ENCODE measurements at places on chromosomes 2 and 18.

- DNase-seq: no peak
Measured at GRCh38 chr2:160145471-160145870, 54.6 kb downstream of the ITGB6 start.

- DNase-seq: no peak
Measured at GRCh38 chr18:59707306-59707705, 10.1 kb upstream of the CCBE1 start.

- no peak for DNase-seq
Measured at GRCh38 chr2:25758348-25758747, 85.0 kb upstream of the DTNB start.

DNA sequence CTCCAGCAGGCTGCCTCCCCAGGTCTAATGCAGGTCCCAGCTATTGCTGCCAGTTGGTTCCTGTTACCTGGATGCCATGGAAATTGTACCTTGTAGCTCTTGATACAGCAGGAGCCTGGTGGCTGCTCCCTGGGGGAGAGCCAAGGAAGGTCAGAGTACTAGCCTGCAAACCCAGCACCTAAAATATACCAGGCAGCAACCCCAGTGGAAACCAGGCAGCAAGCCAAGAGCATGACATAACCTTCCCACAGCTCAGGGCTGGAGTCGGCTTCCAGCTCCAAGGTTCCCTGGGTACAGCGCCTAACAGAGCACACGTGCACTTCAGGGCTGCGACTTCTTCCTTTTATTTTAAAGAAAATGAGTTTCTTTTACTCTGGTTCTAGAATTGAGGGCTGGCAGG is 30.3 kb downstream of the TNP1 start:
- DNase-seq: no peak

- DNase-seq: no peak
Measured at GRCh38 chr2:37934591-37935513, 9.8 kb downstream of the RMDN2 start.

GRCh38 chr2:186093174-186093573 is 354.6 kb downstream of the FSIP2 start:
- DNase-seq: no peak

DNA sequence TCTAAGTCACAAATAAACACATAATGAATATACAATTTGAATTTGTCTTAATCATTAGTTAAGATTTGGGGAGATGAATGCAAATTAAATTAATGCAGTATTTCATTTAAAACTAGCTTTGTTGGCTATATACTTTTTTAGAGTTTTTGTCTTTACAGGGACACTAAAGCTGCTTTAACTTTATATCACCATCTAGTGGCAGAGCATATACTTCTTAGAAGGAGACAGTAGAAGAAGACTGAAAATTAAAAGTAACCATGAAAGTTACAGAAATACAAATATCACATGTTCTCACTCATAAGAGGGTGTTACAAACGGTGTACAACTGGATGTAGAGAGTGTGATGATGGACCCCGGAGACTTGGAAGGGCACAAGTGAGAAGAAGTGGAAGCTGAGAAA is 268.3 kb upstream of the NETO1 start:
- DNase-seq: no peak

DNA sequence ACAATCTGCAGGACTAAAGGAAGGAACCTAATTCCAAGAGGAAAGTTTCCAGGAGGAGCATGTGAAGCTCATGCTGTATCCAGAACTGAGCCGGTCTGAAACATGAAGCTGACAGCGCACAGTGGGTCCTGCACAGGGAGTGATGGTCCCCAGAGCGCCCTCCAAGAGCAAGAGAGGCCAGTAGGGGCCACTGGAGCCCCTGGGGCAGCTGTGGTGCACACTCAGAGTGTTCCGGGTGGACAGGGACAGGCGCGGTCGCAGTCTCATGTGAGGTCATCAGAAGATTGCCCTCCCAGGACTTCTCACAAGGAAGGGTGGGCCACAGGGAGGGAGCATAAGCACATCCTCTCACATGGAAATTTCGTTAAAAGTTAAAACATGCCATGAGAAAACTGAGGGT is 355.9 kb downstream of the EIPR1 start:
- no peak for DNase-seq

GRCh38 chr2:15930589-15931318 is 9.6 kb upstream of the MYCN start:
- no peak for DNase-seq

DNA sequence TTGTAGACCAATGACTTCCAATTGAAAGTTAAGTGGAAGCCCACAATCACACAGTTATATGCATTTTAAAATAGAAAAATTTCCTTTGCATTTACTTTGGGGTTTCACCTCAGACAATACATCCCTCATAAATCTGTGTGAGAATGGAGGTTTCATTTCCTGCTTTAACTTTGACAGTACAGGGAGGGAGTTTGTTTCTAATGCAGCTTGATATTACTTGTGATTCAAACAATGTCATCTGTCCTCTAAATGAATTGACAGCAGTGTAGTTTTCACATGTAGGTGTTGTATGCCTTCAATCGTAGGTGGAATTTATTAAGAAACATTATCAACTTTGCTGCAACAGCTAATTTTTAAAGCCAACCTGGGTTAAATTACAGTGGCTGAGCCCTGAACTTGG is 75.2 kb downstream of the TMEFF2 start:
- DNase-seq: no peak

DNA sequence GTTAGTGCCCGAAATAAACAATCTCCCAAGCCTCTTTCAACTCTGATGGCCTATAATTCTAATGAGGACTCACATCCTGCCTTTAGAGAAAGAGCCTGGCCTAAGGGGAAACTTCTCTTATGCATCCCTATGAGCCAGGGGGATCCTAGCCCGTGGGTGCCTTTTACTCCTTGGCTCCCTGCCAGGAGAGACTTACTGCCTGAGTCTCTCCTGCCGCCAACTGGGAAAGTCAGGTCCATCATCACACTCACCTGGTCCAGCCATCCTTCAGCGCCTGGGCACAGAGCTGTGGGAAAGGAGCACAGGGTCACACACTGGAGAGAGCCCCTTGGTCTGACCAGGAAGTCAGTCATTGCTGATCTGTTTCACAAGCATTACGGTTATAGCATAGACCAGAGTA is 24.1 kb downstream of the ENOSF1 start:
- no peak for DNase-seq

- no peak for DNase-seq
Measured at GRCh38 chr2:74198023-74198460, 373 bp upstream of the MTHFD2 start.

GRCh38 chr18:31574359-31574758 is 17.3 kb upstream of the TTR start:
- DNase-seq: no peak

GRCh38 chr18:76209597-76209996 is 285.4 kb downstream of the ZNF516 start:
- DNase-seq: no peak

GRCh38 chr2:24592441-24593100 is 101.5 kb downstream of the NCOA1 start:
- DNase-seq: no peak

- DNase-seq: no peak
Measured at GRCh38 chr2:69742322-69742952, 503 bp downstream of the ANXA4 start.

DNA sequence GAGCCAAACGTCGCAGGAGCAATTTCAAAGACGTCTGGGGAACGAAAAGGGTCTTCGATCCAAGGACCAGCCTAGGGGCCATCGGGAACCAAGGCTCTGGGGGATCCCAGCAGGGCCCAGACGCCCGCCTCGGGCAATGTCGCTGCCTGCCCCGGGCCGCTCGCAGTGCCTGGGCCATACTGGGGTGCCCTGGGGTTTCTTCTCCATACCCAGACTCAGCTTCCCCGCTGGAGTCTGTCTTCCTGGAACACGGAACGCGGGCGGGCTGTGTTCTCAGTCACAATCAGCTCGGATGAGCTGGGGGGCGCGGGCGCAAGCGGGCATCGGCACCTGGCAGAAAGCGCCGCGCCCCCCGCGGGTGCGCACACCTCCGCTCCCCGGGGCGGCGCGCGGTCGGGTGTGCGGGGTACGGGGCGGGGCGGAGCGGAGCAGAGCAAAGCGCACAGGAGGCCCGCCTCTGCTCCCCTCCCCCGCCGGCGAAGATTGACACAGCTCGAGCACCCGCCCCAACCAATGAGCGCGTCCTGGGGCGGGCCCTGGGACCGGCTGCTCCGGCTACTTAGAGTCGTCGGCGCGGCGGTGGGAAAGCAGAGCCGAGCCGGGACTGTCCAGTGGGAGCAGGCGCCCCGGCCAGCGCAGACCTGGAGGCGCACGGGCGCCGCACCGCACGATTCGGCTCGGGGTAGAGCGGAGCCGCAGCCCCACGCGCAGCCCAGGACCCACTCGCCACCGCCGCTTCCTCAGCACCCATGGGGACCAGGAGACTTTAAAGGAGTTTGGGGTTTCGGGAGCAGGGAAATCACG is at the start of gene LRATD1:
LRATD1 (plus strand) TSS at position 585 of the 804 bp plus-strand sequence. CDS start 1,263 bp downstream, outside the sequence.
- no peak for DNase-seq

DNA sequence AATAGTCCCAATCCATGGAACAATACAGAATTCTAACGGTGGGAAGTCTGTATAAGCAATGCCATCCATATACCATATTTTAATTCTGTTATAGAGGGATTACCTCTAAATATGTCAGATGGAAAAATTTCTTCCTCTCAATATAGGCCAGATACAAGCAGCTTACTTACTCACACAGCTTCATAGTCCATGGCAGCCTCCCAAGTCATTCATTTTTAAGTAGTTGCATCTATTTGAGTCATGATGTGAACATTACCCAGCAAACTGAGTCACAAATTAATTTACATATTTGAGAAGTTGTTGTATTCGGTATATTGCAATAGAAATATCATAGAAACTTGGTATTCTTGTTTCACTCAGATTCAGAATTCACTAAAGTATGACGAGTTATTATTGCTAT is 20.3 kb downstream of the TBR1 start:
- no peak for DNase-seq

DNA sequence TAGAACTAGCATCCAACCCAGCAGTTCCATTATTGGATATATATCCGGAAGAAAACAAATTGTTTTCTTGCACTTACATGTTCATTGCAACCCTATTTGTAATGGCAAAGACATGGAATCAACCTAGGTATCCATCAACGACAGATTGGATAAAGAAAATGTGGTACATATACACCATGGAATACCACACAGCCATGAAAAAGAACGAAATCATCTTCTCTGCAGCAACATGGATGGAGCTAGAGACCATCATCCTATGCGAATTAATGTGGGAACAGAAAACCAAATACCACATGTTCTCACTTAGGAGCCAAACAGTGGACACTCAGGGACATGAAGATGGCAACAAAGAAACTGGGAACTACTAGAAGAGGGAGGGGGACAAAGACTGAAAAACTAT is 352.7 kb downstream of the CDH2 start:
- no peak for DNase-seq

GRCh38 chr2:165573534-165574461 is 104.3 kb downstream of the CSRNP3 start:
- DNase-seq: no peak

DNA sequence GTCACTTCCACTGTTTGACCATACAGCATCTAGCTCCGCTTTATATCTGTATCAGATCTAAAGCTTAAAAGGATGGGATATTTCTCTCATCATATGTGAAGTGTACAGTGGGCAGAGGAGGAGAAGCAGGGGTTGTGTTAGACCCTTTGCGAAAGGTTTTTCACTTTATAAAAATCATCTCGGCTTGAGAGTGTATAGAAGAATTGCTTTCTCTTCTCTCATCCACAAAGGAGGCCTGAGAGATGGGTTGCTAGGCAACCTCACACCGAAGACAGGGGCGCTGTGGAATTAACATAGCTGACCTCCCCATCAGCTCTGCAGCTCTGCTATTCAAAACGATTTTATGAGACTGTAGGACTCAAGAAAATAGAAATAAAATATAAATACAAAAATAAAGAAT is 70.2 kb upstream of the GALNT3 start:
- no peak for DNase-seq

GRCh38 chr18:44714376-44714775 is 33.7 kb downstream of the SETBP1 start:
- DNase-seq: no peak

DNA sequence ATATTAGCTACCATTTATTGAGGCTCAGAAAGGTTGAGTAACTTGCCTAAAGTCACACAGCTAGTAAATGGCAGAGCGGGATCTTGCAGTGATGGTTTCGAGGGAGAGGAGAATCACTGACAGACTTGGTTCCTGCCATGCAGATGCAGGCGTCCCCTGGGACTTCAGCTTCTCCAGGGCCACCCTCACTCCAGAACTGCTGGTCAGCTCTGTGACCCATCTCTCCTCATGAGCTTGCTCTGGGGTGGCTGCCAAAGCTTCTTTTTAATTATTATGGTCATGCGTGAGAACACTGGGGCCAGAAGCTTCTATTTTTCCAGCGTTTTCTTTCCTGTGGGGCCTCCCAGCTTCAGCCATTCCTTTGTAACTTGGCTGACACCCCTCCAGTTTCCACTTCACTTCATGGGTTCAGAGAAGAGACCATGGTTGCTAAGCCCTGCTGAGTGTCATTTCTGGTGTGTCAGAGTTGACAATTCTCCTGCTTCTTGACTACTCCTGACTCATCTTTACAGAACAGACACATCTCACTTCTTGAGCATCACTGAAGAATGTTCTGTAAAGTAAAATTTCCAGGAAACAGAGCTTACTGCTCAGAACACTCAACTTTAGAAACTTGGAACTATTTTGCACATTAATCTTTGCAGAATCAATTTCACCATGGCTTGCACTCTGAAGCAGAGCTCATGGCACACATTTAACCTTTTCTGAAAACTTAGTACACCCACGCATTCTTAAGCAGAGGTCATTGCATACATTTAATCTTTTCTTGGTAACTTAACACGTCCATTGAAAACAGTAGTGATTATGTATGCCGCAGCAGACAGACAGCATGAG is 70.4 kb downstream of the IL1R2 start:
- DNase-seq: no peak

DNA sequence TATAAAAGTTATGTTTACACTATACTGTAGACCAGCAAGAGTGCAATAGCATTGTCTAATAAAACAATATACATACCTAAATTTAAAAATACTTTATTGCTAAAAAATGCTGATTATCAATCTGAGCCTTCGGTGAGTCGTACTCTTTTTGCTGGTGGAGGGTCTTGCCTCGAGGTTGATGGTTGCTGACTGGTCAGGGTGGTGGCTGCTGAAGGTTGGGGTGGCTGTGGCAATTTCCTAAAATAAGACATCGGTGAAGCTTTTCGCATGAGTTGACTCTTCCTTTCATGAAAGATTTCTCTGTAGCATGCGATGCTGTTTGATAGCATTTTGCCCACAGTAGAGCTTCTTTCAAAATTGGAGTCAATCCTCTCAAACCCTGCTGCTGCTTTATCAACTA is 2.4 kb downstream of the TIGD1 start:
- no peak for DNase-seq

GRCh38 chr2:218184331-218184730 is 17.6 kb upstream of the CXCR1 start:
- no peak for DNase-seq
